ENCODE measurements at places on chromosomes 11 and 22. TPM values are rescaled to one million over a fixed set of nuclear protein-coding genes. Genes with fewer than 3 reads are reported as not detected.

DNA sequence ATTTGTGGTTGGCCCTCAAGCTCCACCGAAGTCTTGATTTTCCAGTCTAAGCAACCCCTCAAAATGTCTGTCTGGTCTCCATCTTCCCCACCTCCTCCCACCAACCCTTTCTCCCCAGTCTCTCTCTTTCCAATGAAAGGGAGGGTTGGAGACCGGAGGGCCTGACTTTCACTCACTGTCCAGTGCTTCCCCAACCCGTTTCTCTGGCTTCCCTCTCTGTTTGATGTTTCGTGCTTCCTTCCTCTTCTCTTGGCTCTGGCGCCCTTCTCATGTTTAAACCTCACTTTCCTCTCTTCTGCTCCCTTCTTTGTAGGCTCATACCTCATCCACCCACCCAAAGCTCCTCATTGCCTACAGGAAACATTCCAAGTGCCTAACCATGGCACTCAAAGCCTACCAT lies 11.1 kb upstream of the VPS37C start:
- no peaks in the 10 kb centered on the region for H3K36me3 ChIP-seq
- H3K27ac ChIP-seq = no peak overlapping the region
- H3K4me3 ChIP-seq = no peak overlapping the region
- H3K27me3 ChIP-seq = no peaks in the 10 kb centered on the region
- H3K4me1 ChIP-seq = no peaks in the 10 kb centered on the region
- no peak for DNase-seq

GRCh38 chr11:75762885-75763284 lies 5.7 kb upstream of the DGAT2 start:
- DNase-seq = no peak
- H3K4me1 ChIP-seq = no peaks in the 10 kb centered on the region
- H3K36me3 ChIP-seq = no peaks in the 10 kb centered on the region
- H3K27ac ChIP-seq = no peak overlapping the region
- H3K27me3 ChIP-seq = no peaks in the 10 kb centered on the region

DNA sequence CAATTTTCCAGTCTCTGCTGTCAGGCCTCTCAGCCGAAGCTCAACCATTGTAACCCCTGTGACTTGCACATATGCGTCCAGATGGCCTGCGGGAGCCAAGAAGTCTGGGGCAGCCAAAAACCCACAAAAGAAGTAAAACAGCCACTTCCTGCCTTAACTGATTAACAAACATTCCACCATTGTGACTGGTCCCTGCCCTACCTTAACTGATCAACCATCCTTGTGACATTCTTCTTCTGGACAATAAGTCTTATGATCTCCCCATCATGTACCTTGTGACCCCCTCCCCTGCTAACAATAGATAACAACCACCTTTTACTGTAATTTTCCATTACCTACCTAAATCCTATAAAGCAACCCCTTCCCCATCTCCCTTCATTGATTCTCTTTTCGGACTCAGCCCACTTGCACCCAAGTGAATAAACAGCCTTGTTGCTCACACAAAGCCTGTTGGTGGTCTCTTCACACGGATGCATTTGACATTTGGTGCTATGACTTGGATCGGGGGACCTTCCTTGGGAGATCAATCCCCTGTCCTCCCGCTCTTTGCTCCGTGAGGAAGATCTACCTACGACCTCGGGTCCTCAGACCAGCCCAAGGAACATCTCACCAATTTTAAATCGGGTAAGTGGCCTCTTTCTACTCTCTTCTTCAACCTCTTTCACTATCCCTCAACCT lies 1.3 kb upstream of the NDUFC2 start:
- no peak overlapping the region for H3K27ac ChIP-seq
- no peak for DNase-seq
- H3K36me3 ChIP-seq = no peaks in the 10 kb centered on the region
- H3K27me3 ChIP-seq = no peaks in the 10 kb centered on the region
- no peaks in the 10 kb centered on the region for H3K4me1 ChIP-seq
- H3K4me3 ChIP-seq = no peak overlapping the region

DNA sequence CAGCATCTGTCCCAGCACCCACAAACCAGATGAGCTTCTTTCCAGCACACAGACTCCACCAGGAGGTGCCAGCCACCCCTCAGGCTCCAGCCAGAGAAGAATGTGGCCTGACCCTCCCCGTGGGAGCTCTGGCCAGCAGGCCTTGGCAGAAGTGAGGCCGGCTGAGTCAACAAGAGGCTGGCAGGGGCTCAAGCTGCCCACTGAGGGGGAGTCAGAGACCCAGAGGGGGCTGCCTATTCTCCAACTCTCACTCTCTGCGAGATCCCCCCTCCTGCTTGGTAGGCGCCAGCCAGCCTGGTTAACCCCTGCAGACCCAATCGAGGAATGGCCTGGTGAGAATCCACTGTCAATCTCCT lies 10.6 kb upstream of the CDC42EP1 start:
- H3K36me3 ChIP-seq = no peaks in the 10 kb centered on the region
- no peak overlapping the region for H3K27ac ChIP-seq
- no peaks in the 10 kb centered on the region for H3K27me3 ChIP-seq
- H3K4me3 ChIP-seq = no peak overlapping the region
- DNase-seq = peak; percentile 91

The OR52I2 gene
- not detected for total RNA-seq

The MISFA gene
- total RNA-seq = 6.6 TPM

The RTN4R gene
- total RNA-seq = 1.3 TPM
